Parietal lobe (tissue), 2 donors: ENCODE measurements at places on chromosomes 6 and 20. TPM values are rescaled to one million over a fixed set of nuclear protein-coding genes. Genes with fewer than 3 reads are reported as not detected.

The ENPP3 gene
- 0.63 TPM for total RNA-seq

The NT5E gene
- 3.8 TPM for total RNA-seq

The SULF2 gene
- total RNA-seq: 21.3 TPM

The TINAG gene
- not detected for total RNA-seq

The PRND gene
- total RNA-seq: 1.9 TPM

The KIF6 gene
- total RNA-seq: 2.2 TPM

The SPATA25 gene
- 4.4 TPM for total RNA-seq

The CLVS2 gene
- total RNA-seq: 70.1 TPM

The METTL24 gene
- total RNA-seq: 1.6 TPM

The VPS52 gene
- 47.6 TPM for total RNA-seq

The MED23 gene
- total RNA-seq: 81.1 TPM

The SLC9A8 gene
- 8.1 TPM for total RNA-seq

The PHACTR3 gene
- total RNA-seq: 64.8 TPM

The AURKA gene
- 4.4 TPM for total RNA-seq

The FOXQ1 gene
- total RNA-seq: 1.9 TPM

The SCRT2 gene
- total RNA-seq: 6.3 TPM

The HLA-DQB2 gene
- not detected for total RNA-seq

The ARMC12 gene
- total RNA-seq: 0.31 TPM

The SPDEF gene
- total RNA-seq: not detected

The RAB22A gene
- 31.3 TPM for total RNA-seq

The RAD21L1 gene
- not detected for total RNA-seq

The MMP24 gene
- total RNA-seq: 82.6 TPM

The SHLD1 gene
- total RNA-seq: 5.3 TPM

The KHDC1L gene
- total RNA-seq: not detected

The SLC25A27 gene
- total RNA-seq: 57.6 TPM

The ULBP3 gene
- total RNA-seq: 6.3 TPM

The PRKN gene
- total RNA-seq: 13.8 TPM

The HUS1B gene
- 8.8 TPM for total RNA-seq

The CTCFL gene
- not detected for total RNA-seq

The HTR1E gene
- 0.63 TPM for total RNA-seq

The GGTLC1 gene
- total RNA-seq: not detected

The BCAS1 gene
- 5.0 TPM for total RNA-seq

The CCN6 gene
- total RNA-seq: not detected

The NOL4L gene
- 30.4 TPM for total RNA-seq

The ZC2HC1B gene
- not detected for total RNA-seq

The RNF182 gene
- 71.1 TPM for total RNA-seq

The DYNLT2 gene
- total RNA-seq: 4.1 TPM

The ISM1 gene
- 0.63 TPM for total RNA-seq

The SLC17A3 gene
- not detected for total RNA-seq

The DEFB118 gene
- not detected for total RNA-seq

The HLA-A gene
- total RNA-seq: 48.5 TPM

The TSHZ2 gene
- 1.9 TPM for total RNA-seq

The HLA-DMA gene
- total RNA-seq: 1.6 TPM

The MUC21 gene
- not detected for total RNA-seq

The NCOA3 gene
- 41.9 TPM for total RNA-seq

The LY6G6C gene
- total RNA-seq: not detected

The RSPO4 gene
- not detected for total RNA-seq
